GM10248 (cell line): ENCODE measurements at places on chromosomes 2 and 18.
A peak's percentile ranks its signal among the peaks of the same experiment; 100 is the strongest.

DNA sequence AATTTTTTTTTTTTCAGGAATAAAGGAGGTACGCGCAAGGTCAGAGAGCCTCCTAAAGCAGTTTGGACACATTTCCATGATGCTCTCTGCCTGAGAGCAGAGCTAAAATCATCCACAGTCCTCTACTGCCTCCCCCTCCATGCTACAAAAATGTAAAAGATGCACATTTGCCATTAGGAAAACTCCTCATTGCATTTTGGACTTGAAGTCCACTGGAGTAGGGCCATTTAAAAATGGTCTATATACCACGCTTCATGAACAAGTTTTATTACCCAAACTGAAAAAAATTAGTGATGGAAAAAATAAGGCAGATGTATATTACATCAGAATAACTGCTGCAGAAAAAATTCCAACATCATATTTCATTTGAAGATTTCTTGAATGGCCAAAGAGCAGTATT, 256.0 kb downstream of the AFF3 start:
- DNase-seq: no peak

DNA sequence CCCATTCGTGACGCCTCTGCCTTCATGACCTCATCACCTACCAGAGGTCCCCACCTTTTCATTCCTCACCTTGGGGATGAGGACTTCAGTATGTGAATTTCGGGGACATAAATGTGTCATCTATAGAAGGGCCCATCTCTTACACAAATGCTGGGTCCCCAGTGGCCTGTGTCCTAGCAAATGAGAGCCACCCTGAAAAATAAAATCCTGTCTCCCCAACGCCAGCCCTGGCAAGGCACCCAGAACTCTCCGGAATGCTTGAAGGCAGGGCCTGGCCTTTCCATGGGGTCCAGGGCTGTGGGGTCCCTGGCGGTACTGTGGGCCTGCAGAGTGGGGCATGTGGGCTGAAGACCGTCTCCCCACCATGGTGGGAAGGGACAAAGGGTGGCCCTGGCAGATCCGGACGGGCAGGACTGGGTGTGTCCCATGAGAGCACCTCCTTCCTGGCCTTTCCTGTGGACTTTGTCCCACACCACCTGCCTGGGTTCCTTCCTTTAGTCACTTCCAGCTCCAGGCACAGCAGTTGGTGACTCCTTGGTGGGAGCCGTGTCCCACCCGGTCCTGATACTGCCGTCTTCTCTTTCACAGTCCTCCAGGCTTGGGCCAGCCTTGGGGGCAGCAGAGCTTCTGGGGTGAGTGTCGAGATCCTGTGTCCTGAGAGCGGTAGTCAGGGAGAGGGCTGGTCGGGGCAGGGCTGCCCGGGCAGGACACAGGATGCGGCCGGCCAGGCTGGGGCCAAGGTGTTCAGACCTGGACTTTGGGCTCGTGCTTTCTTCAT, 18.6 kb downstream of the CAPN10 start:
- DNase-seq: no peak

DNA sequence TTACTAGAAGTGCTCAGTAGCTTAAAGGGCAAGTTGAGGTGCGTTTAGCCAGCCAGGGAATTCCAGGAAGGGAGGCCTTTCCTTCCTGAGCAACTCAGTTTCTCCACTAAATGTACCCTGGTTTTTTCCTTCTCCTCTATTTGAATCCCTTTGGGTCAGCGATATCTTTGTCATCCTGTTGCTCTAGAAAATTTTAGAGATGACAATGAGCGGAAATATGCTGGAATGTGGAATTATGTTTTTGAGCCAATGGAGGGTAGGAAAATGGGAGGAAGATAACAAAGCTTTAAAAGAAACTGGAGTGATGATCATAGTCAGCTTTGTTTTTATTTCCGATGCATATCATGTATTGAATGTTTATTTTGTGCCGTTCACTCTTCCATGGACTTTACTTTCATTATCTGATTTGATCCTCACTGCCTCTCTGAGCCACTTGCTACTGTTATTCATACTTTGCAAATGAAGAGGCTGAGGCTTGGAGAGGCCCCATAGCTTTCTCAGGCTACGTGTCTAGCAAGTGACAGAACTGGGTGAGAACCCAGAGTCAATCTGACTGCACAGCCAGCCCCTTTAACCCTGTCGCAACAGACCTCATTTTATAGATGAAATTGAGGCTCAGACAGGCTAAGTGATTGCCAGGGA, 67.3 kb downstream of the NTSR2 start:
- no peak for DNase-seq

DNA sequence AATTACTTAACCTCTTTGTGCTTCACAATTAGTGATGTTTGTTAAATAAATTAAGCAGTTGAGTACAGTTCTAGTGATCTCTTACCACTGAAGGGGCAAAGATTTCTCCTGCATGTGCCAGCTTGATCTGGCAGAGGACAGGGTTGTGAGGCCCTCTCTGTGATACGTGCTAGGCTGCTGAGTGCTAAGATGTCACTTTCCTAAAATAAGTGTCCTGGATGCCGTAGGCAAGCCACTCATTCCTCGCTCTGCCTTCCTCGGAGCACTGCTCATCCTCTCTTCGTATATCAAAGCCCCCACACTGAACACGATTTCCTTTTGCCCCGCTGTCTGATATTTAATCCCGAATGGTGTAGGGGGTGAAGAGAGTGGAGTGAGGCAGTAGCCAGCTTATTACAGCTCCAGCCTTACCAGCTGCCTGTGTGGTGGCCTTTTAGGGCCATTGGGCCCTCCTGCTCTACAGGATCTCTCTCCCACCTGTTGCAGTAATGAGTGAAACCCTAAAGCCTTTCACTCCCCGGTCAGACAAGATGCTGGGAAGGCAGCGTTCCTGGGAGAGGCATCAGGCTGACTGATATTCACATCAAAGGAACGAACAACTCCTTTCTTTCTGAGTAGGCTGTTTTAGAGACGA, 40.5 kb downstream of the PTPRM start:
- DNase-seq: no peak

DNA sequence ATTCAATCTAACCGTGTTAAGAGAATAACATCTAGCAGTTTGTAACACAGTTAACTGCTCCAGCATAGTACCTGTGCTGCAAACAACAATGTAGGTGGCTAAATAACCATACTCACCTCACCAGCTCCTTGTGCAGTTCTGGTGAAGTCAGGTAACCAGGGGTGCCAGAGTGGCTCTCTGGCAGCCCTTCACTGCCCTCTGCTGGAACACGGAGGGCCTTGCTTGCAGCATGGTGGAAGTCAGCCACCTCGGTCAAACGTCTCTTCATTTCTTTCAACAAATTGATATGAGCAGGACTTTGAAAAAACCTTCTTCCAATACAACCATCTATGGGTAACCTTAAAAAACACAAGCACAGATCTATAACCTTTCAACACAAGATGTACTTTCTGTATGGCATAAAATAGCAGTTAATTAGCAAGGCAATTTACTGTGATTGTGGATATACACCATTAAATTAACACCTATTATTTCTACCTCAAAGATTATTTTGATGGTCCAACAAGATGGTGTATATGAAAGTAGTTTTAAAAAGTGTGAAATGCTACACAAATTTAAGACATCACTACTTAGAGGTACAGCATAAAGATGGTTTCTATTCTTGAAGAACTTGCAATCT, 56.6 kb downstream of the EPG5 start:
- DNase-seq: peak; percentile 66

DNA sequence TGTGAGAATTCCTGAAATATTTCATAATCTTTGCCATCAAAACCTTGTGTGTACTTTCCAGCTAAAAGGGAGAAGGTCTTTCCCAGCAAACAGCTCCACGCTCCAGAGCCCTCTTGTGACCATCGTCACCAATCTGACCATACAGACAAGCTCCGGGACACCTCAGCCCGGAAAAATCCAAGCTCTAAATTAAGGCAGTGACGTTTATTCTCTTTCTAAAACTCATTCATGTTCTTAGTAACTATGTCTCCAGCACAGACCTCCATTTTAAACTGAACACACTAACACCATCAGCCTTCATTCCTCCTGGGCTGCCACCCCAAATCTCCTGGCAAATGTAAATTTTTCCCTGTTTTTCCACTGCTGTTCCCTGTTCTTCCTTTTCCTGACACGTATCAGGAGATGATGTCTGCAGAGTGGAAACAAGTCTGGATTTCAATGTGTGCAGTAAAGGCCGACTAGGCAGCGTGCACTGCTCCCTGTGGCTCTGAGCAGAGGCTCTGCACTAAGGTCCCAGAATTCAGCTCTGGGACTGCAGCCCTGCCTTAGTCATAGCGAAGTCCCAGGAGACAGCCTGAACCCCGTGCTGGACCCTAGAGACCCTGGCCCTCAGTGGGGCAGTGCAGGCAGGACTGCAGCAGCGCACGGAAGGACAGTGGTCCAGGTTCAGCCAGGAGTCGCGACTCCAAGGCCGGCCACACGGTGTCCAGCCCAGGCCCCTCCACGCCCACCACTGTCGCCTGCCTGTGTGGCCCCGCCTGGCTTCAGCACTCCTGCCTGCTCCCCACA, 452.5 kb upstream of the SALL3 start:
- DNase-seq: no peak

DNA sequence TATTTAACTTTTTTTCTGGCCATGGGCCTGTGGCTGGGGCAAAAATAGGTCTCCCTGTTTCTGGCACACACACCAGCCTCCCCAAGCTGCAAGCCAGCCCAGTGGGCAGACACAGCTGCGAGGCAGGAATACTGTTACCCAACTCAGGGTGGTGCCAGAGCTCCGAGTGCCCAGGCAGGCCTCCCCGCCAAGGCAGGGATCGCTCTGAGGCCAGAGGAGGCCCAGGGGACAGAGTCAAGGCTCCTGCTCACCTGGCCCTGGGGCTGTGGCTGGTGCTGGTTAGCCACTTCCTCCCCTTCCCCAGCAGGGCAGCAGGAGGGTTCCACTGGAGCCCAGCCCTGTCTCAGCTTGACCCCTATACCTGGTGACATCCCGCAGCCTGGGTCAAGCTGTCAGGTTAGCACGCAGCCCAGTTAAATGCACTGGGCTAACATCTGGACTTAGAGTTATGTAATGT, 67.1 kb upstream of the EPAS1 start:
- peak; percentile 43 for DNase-seq

- no peak for DNase-seq
These were observed 278.9 kb upstream of the TCF4 start for GRCh38 chr18:55866886-55867285.

- DNase-seq: no peak
These were observed 63.0 kb upstream of the CPO start for GRCh38 chr2:206876216-206876860.

- no peak for DNase-seq
These were observed 473.7 kb upstream of the SALL3 start for GRCh38 chr18:78505851-78506461.

GRCh38 chr2:188786368-188786841, 187.8 kb upstream of the COL3A1 start:
- DNase-seq: no peak

DNA sequence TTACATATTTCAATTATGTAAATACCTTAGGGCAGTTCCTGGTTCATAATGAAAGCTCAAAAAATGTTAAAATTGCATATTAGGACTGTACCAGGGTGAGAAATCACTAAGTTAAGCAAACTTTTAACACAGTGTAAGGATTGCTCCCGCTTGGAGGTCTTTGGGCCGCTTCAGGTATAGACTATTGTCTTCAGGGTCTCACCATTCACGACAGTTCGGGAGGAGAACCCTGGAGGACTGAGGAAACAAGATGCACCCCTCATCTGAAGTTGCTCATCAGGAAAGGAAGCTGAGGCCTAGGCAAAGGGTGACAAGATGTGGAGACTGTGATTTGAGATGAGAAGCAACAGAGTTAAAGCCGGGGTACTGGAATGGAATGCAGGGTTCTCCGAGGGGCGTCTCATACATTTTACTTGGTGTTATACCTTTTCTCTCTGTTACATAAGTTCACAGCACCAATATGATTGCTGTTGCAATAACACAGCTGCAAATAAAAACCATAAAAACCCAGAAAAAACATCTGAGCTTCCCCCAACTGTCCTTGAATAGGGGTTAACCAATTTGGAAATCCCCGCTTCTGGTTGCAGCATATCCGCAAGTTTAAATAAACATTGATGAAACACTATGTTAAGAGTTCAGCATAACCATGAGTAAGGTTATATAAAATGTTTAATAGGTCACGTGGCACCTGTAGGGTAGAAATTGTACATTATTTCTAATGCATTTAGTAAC, 40.1 kb downstream of the FBXO48 start:
- DNase-seq: no peak

GRCh38 chr2:43425659-43426058, 170.2 kb downstream of the THADA start:
- DNase-seq: no peak

GRCh38 chr2:206266130-206267125, 8.0 kb upstream of the ZDBF2 start:
- no peak for DNase-seq

DNA sequence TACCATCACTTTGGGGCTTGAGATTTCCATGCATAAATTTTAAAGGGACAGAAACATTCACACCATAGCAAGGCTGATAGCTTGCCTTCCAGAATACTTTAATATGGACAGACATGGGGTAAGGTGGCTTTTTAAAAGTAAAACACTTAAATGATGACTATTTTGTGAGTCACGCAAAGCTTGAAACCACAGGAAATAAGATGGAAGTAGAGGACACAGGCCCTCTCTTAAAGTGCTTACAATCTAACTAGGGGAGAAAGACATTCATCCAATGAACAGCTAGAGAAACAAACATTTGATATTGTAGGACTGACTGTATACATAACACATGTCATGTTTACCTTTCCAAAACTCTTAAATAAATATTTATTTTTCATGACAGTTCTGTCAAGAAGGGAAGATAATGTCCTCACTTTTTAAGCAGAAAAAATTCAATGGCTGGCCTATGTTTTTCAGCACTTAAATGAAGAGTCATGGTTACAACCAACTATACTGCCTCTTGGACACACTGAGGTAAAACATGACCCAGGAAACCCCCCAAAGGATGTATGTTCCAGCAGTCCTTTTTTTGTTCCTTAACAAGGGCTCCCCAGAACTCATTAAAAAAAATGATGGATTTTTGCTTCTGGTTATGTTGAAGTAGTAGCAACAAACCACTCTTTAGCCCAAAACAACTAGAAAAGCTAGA, 120.0 kb upstream of the RBMS1 start:
- no peak for DNase-seq

DNA sequence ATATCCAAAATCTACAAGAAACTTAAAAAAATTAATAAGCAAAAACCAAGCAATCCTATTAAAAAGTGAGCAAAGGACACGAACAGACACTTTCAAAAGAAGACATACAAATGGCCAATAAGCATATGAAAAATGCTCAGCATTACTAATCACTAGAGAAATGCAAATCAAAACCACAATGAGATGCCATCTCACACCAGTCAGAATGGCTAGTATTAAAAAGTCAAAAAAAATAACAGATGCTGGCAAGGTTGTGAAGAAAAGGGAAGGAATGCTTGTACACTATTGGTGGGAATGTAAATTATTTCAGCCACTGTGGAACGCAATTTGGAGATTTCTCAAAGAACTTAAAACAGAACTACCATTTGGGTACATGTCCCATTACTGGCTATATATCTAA, 128.8 kb upstream of the SESTD1 start:
- no peak for DNase-seq

DNA sequence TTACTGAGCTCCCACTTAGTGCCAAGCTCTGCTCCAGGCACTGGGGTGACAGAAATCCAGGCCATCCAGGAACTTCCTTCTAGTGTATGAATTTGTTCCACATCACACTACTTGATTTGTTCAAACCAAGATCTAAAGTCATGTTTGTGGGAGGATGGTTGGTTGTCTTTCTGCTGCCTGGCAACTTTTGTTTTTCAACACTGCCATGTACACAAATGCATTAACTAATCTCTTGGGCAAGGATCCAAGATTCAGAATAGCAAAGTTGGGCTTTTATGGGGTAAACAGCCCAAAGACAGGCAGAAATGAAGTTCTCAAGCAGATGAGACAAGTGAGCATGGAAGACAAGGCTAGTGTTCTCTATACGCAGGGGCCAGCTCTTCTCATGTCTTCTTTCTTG, 53.4 kb upstream of the PROKR1 start:
- no peak for DNase-seq
